ENCODE measurements at places on chromosomes 11 and 22.

DNA sequence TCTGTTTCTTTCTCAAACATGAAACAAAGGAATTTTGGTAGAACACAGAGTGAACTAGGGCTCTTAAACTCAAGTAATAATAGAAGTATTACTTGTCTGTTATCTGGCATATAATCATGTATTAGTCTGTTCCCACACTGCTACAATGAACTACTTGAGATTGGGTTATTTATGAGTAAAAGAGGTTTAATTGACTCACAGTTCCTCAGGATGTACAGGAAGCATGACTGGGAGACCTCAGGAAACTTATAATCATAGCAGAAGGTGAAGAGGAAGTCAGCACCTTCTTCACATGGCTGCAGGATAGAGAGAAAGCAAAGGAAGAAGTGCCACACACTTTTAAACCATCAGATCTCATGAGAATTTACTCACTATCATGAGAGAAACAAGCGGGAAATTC is 273.4 kb downstream of the ETS1 start:
- DNase-seq, result no peak

DNA sequence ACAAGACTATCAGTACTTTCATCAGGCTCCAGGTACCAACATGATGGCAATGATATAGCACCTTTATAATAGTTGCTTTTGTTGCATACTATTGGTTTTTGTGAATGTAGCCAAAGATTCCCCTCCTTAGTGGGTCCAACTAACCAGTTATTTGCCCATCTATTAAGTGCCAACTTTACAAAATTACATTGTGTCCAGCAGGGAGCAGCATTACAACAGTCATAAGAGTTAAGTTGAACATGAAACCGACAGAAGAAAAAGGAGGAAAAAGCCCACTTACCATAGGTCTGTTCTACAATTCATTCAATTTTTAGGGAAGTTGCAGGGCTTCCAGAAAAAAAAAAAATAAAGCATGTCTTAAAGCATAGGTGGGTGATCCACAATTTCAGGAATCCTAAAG is 21.6 kb downstream of the IMMP1L start:
- no peak for DNase-seq

DNA sequence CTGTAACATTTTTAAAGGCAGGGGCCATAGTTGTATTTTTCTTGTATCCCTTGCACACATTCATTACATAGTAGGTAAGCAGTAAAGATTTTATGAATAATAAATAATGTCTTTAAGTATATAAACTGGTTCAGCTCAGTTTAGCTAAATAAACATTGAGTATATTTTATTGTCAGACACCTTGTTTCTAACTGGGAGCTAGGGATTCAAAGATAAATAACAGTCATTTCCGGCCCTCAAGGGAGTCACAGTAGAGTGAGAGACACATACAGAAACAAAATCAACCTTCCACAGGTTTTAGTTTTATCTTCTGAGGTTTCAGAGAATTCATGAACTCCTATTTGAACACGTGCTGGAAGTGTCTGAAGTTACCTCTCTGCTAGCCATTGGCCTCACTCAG is 760.2 kb downstream of the DLG2 start:
- no peak for DNase-seq

DNA sequence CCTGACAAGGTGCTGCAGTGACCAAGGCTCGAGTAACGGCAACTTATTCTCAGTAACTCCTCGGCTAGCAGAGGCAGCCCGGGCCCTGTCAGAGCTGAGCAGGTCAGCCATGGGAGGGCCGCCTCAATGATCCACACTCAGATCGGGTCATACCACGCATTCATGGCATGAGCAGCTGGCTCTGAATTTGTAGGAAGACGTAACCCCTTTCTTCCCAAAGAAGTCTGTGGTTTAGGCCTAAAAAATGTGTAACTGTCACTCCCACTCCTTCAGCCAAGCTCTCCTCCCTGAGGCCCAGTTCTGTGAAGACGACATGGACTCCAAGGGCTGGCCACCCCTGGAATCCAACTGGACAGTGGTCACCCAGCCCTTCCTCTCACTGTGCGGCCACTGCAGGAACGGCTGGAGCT is 30.0 kb downstream of the PPP2R1B start:
- no peak for DNase-seq

GRCh38 chr11:108703916-108704315 is 39.0 kb downstream of the DDX10 start:
- no peak for DNase-seq

DNA sequence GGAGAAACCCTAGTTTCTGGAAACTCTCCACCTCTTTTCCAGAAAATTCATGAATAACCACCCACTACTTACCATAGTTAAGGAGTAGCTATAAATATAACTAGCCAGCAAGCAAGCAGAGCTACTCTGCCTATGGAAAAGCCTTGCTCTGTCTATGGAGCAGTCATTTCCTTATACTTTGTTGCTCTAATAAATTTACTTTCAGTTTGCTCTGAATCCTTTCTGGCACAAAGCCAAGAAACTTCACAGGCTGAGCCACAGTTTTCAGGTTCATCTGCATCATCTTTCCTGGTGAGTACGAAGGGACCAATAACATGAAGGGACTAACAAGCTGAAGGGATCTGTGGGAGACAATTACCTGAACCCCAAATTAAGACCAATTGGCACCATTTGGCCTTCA is 4.6 kb downstream of the OR4C45 start:
- no peak for DNase-seq

GRCh38 chr11:27997344-27997743 is 110.6 kb downstream of the KIF18A start:
- DNase-seq, result no peak

DNA sequence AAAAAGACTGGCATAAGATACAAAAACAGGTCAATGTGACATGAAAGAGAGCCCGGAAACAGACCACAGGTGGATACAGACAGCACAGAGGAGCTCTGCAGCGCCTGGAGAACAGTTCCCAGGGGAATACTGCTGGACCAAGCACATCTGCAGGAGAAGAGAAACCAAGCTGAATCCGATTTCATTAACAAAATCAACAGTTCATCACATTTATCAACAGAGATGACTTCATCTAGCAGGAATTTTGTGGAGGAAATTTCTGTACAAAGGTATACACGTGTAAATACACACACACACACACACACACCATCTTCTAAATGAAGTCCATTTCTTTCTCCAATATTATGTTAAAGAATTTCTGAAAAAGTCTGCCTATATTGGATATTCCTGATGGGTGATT is 17.1 kb downstream of the YPEL1 start:
- DNase-seq, result no peak

DNA sequence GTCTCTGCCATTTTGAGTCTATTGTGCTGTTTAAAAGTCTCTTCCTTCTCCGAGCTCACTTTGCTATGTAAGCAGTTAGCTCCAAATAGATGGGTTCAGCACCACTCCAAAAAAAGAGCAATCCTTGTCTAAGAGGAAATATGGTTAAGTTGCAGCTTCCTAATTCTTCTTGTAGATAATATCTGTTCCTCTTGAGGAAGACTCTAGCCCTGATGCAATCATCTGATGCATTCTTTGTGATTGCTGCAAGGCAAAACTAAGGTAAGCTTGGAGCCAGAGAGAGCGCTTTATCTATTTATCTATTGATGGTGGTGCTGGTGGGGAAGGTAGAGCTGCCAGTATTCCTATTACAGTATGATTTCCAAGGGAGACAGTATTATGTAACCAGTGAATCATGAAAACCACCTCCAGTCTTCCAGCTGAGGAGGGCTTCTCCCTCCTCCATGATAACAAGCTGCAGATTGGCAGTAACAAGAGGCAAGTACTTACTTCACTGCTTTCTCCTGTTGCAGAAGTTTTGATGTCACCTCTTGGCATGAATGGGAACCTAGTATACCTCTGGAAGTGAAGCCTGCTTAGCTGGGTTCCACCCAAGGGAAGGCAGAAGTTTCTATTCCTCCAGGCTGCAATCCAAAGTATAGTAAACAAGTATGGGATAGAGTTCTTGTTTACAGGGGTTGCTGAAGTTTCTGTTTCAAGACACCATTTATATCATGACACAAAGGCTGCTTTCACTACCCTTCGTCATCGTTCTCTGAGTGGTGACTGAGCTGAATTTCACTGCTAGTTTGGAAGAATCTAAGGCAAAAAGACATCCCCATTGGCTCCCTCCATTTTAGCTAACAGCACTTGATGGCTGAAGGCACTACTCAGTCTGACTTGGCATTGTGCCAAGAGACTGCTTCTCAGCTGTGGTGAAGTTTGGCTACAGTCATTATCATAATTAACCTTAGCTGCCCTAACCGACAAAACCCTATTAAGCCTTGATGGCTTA is 49.7 kb downstream of the FDX1 start:
- no peak for DNase-seq

GRCh38 chr11:88035271-88035670 is 140.0 kb downstream of the RAB38 start:
- DNase-seq, result no peak

DNA sequence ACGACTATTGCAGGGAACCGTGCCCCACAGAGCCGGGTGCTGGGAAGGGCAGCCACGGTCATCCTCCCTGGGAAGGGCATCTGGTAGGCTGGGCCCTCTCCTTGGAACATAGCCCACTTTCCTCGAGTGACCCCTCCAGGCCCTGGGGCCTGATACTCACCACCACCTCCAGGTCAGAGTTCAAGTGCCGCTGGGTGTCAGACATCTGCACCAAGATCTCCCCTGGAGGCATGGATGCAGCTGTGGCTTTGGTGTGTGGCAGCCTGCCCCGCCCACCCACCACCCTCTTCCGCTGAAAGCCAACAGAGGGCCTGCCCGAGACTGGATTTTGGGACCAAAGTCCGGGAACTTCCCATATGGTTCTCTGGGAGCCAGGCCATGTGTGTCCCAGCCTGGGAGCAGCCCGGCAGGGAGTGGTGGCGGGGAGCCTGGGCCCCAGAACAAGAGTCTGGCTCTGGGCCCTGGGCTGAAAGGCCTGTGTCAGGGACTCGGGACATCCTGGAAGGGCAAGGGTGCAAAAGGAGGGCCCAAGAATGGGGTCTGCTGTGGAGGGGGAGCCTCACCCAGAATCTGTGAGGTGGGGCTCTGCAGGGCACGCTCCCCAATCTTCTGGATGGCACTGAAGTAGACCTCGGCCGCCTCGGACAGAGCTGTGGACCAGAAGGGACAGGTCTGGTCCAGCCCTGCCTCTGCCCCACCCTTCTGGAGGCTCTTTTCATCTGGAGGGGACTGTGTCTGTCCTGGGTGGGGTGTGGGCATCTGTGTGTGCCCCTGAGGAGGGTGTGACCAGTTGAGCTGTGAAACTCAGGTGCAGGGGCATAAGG is 2.6 kb downstream of the BAIAP2L2 start:
- no peak for DNase-seq

GRCh38 chr11:126722006-126722736 is 278.4 kb downstream of the KIRREL3 start:
- DNase-seq, result no peak

GRCh38 chr11:128802358-128802981 is 64.6 kb downstream of the KCNJ1 start:
- DNase-seq, result no peak

DNA sequence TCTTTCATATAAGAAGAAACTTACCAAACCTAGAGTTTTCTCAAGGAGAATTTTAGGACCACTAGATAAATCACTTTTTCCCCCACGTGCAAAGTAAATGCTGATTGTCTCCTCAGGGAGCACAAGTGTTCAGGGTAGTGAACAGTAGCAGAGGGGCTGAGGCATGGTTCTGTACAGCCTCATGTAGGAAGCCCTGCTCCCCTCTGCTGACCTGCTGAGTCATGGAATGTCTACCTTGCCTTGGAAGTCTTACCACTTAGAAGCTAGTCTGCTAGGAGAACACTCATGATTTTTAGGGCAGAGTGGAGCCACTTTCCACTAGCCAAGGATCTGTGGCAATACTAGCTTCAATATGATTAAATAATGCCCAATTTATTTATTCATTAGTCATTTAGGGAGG is 2120.6 kb upstream of the RAG2 start:
- DNase-seq, result no peak

GRCh38 chr11:36230779-36231699 is 58.2 kb downstream of the COMMD9 start:
- no peak for DNase-seq

DNA sequence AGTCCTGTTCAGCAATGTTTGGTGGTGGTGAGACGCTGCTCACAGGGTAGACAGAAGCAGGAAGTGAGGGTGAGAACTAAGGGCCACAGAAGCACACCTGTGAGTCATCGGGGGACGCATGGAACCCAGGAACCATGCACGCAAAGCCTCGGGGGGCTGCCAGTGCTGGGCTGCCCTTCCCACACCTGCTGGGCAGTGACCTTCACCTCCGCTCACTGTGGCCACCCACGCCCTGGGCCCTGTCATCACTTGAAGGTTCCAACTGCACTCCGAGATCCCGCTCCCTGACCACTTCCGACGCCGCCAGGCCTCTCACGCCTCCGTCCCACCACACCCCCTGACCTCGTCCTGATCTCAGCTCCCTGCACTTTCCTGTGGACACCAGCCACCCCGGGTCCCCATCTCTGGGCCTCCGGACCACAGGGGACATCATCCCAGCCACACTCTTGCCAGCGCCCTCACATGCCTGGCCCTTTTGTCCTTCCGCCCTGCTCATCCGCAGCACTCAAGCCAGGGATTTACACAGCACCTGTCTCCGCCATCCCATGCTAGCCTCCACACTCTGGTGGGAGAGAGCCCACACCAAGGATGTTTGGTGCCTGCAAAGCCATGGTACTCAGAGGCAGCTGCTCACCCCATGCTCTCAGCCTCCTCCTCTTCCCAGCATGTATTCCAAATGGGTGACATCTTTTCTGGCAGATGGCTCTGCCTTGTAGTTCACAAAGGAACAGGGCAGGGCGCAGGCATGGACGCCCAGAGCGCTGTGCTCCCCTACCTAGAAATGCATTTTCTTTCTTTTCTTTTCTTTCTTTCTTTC is 23.1 kb upstream of the ATXN10 start:
- no peak for DNase-seq

GRCh38 chr11:57647960-57648800 is 1.5 kb downstream of the YPEL4 start:
- no peak for DNase-seq

GRCh38 chr22:17634696-17635095 is 3.9 kb upstream of the BCL2L13 start:
- DNase-seq, result no peak

GRCh38 chr11:64742889-64743590 is 902 bp downstream of the RASGRP2 start:
- peak; percentile 75 for DNase-seq

- DNase-seq, result no peak
These were observed 4.2 kb downstream of the SLC25A1 start for GRCh38 chr22:19174106-19175025.

- no peak for DNase-seq
These were observed 76.7 kb downstream of the PISD start for GRCh38 chr22:31585161-31585859.

GRCh38 chr11:95070471-95070870 is 3.8 kb downstream of the SRSF8 start:
- no peak for DNase-seq

GRCh38 chr11:9765320-9766101 is 101.6 kb downstream of the SWAP70 start:
- DNase-seq, result no peak

GRCh38 chr22:43827926-43828724 is 16.0 kb upstream of the EFCAB6 start:
- no peak for DNase-seq

- no peak for DNase-seq
These were observed 23.8 kb downstream of the LRP4 start for GRCh38 chr11:46894506-46894905.

Data from activated CD8-positive, alpha-beta memory T cell treated with anti-CD3 and anti-CD28 coated beads for 48 hours (primary cell).